ENCODE measurements at places on chromosomes 16 and 17. TPM values are rescaled to one million over a fixed set of nuclear protein-coding genes. Genes with fewer than 3 reads are reported as not detected.

DNA sequence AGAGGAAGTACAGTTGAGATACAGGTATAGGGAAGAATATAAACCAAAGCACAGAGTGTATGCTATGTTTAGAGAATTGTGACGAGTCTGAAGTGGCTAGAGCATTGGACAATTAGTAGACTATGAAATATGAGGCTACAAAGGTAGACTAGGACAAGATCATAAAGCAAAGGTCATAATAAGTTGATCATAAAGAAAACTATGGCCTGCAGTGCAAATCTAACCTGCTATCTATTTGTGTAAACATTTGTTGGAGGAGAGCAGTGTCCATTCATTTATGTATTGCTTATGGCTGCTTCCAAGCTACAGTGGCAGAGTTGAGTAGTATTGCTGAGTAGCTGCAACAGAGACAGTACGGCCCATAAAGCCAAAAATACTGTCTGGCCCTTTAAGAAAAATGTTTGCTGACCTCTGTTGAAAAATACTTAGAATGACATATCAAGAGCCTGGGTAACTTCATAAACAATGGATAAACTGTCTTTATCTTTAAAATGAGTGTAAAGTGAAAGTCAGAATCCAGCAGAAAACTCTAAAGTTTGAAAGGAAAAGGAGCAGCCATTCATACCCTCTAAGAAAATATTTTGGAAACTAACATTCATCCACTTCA, 14.5 kb upstream of the OR1E2 start:
- no peak for DNase-seq
- peaks cover 5% of the 10 kb centered on the region for H3K27me3 ChIP-seq
- H3K27ac ChIP-seq = no peak overlapping the region
- no peak overlapping the region for H3K4me3 ChIP-seq
- H3K36me3 ChIP-seq = no peaks in the 10 kb centered on the region

DNA sequence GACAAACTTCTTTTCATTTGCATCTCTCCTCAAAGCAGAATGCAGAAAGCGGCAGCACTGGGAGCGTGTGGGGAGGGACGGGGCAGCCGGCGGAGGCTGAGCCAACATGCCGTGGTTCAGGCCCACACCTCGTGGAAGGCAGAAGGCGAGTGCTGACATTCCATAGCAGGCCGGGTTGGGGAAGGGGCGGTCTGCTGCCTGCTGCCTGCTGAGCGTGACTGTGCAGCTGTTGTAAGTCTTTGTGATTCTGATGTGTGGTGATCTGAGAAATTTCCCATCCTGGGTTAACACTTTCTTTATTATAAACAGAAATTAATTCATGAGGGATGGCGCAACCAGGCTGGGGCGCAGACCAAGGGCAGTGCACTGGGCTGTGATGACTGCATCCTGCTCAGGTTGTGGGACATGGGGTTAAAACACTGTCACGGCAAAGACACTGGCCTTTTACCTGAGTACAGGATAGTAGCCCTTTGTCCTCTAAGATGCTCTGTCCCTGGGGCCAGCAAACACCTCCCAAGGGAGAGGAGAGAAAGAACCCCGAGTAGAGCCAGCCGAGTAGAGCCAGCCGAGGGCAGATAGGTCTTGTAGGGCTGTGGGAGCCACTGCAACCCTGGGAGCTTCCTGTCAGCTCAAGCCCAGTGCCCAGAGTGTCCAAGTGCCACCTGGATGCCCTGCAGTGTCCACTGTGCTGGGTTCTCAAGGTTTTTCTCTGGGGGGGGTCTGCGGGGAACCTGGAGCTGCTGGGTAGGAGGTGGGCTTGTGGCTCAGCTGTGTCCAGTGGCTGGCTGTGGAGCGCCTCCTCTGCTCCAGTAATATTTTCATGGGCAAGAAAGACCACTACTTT, 8.8 kb upstream of the DNASE1 start:
- peaks cover 4% of the 10 kb centered on the region for H3K4me1 ChIP-seq
- DNase-seq = no peak
- H3K4me3 ChIP-seq = no peak overlapping the region
- no peak overlapping the region for H3K27ac ChIP-seq
- no peaks in the 10 kb centered on the region for H3K27me3 ChIP-seq
- peaks cover 28% of the 10 kb centered on the region for H3K36me3 ChIP-seq

DNA sequence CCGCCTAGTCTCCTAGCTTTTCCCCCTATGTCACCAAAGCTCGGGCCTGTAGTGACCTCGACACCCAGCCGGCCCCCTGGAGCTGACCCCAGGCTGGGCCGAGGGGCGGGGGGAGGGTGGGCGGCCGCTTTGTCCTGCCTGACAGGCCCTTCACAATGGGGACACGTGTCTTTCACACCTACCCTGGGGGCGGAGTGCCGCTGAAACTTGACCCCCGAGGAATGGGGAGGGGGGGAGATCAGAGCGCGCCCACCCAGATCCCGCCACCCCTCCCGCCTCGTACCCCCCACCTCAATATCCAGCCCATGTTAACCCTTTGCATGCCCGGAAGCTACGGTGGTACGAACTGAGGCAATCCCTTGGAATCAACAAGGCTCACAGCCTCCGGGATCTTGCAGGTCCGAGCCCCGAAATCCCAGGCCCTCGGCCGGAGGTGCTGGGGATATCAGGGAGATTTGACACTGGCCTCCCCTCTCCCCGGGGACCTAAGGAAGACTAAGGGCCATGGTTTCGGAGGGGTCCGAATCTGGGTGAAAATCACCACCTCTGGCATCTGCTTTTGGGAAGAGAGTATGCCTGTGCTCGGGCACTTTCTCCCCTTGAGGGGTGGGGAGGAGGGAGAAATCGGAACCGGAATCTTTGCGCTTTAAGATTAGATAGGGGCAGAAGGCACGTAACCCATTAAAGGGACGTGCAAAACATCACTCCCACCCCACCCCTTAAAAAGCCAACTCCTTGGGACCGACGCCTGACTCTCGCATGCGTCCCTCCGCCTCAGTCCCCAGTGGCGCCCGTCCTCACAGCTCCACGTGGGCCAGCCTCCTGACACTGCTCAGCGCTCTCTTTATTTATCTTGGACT, 2.6 kb downstream of the NOG start:
- peaks cover 13% of the 10 kb centered on the region for H3K27me3 ChIP-seq
- peak overlapping the region; percentile 55 for H3K27ac ChIP-seq
- DNase-seq = no peak
- peaks cover 75% of the 10 kb centered on the region for H3K4me1 ChIP-seq
- peak overlapping the region; percentile 66 for H3K4me3 ChIP-seq

GRCh38 chr16:78425891-78426510, 326.5 kb downstream of the WWOX start:
- peaks cover 3% of the 10 kb centered on the region for H3K4me1 ChIP-seq
- H3K27me3 ChIP-seq = no peaks in the 10 kb centered on the region
- no peak overlapping the region for H3K4me3 ChIP-seq
- DNase-seq = no peak

GRCh38 chr17:34974179-34974578, 6.1 kb upstream of the LIG3 start:
- H3K4me3 ChIP-seq = no peak overlapping the region
- H3K27me3 ChIP-seq = no peaks in the 10 kb centered on the region
- H3K27ac ChIP-seq = no peak overlapping the region
- DNase-seq = no peak

GRCh38 chr17:21467739-21468490, 91.8 kb downstream of the KCNJ12 start:
- H3K4me1 ChIP-seq = no peaks in the 10 kb centered on the region
- no peak overlapping the region for H3K4me3 ChIP-seq
- no peak for DNase-seq
- H3K27ac ChIP-seq = no peak overlapping the region
- peaks cover 2% of the 10 kb centered on the region for H3K27me3 ChIP-seq

- peaks cover 40% of the 10 kb centered on the region for H3K36me3 ChIP-seq
- H3K4me1 ChIP-seq = no peaks in the 10 kb centered on the region
- no peaks in the 10 kb centered on the region for H3K27me3 ChIP-seq
- no peak overlapping the region for H3K4me3 ChIP-seq
- H3K27ac ChIP-seq = no peak overlapping the region
Measured at GRCh38 chr16:8852534-8852933, 16.3 kb downstream of the CARHSP1 start.

DNA sequence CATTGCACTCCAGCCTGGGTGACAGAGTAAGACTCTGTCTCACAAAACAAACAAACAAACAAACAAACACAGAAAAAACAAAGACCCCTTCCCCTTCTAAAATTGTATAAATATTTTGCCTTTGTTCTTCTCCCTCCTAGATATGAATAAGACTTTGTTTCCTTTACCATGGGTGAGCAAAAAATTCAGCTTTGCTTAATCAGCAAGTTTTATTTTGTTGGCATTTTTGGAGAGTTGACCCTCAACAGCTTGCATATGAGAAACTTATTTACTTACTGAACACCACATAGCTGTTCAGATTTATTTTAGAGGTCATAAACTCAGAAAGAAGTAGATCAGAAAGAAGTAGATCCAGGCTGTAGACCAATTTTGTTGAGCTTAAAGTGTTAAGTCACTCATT, 395.2 kb upstream of the TOM1L1 start:
- H3K27me3 ChIP-seq = no peaks in the 10 kb centered on the region
- H3K36me3 ChIP-seq = no peaks in the 10 kb centered on the region
- H3K4me3 ChIP-seq = no peak overlapping the region
- no peaks in the 10 kb centered on the region for H3K4me1 ChIP-seq

- no peak for DNase-seq
- no peak overlapping the region for H3K27ac ChIP-seq
- peaks cover 14% of the 10 kb centered on the region for H3K4me1 ChIP-seq
- peaks cover 31% of the 10 kb centered on the region for H3K27me3 ChIP-seq
- no peaks in the 10 kb centered on the region for H3K36me3 ChIP-seq
Measured at GRCh38 chr17:36643086-36643685, 41.8 kb downstream of the MRM1 start.

GRCh38 chr17:44267165-44267455, 825 bp downstream of the SLC4A1 start:
- no peaks in the 10 kb centered on the region for H3K36me3 ChIP-seq
- H3K4me3 ChIP-seq = no peak overlapping the region
- no peaks in the 10 kb centered on the region for H3K27me3 ChIP-seq

DNA sequence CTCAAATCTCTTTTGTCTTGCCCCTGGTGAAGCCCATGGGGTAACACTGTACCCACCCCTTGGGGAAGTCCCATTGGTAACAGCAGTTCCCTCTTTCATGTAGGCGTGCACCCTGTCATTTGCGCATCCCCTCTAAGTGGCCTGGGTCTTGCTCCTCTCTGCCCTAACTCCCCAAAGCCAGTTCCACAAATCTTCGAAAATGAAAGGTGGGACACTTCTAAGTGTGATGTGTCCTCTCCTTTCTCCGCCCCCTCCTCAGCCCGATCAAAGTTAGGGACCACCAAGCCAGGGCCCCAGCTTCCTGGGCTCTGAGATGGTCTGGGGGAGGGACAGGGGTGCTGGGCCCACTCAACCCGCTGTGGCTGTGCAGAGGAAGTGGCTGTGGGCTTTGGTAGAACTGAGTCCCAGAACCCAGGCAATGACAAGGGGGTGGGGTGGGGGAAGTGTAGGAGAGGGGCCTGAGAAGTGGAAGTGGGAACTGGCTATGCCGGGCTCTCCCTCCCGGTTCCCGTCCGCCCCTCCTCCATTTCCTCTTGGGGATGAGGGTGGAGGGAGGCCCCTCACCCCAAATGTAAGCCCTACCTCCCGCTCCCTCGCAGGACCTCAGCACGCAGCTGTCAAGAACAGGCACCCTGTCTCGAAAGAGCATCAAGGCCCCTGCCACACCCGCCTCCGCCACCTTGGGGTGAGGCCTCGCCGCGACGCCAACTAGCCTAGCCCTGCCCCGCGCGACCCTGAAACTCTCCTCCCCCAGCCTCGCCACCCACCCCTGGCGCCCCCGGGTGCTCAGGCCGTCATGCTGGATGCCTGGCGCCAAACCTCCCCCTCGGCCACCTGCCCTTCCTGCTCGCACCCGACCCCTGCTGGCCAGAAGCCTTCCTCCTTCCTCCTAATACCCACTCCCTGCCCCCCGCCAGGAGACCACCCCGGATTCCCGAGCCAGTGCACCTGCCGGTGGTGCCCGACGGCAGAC, 8.7 kb downstream of the ABI3 start:
- peak overlapping the region; percentile 41 for H3K4me3 ChIP-seq
- H3K27ac ChIP-seq = peak overlapping the region; percentile 57
- DNase-seq = no peak

- no peak overlapping the region for H3K27ac ChIP-seq
- no peaks in the 10 kb centered on the region for H3K4me1 ChIP-seq
- no peaks in the 10 kb centered on the region for H3K27me3 ChIP-seq
- DNase-seq = no peak
- H3K4me3 ChIP-seq = no peak overlapping the region
Measured at GRCh38 chr17:41629826-41630670, 5.7 kb upstream of the KRT17 start.

GRCh38 chr16:2296661-2297505, 29.0 kb upstream of the RNPS1 start:
- H3K4me3 ChIP-seq = no peak overlapping the region
- H3K36me3 ChIP-seq = no peaks in the 10 kb centered on the region
- H3K27ac ChIP-seq = no peak overlapping the region
- DNase-seq = no peak
- no peaks in the 10 kb centered on the region for H3K4me1 ChIP-seq

DNA sequence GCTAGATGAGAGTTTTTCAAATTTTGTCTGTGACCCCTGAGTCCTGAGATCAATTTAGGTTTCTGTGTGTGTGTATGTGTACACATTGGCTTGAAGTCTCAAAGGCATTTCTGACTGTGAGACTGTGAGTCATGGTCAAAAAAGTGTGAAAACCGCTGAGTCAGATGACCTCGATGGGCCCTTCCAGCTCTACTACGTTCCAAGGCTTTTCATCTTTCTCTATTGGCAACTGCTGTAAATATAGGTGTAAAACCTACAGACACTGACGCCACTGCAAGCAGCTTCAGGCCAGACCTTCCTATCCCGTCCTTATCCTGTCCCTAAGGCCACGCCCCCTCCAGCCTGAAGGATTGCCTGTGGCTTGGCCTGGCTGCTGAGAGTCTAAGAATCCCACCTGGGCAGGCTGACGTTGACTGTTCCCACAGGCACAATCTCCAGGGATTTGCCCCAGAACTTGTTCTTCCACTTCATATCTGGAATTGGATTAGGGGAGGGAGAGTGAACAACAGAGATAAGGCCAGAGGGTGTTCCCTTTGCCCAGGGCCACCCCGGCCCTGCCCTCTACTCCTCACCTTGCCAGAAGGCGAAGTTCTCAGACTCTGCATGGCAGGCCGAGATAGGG, 11.3 kb downstream of the OSBPL7 start:
- H3K4me1 ChIP-seq = no peaks in the 10 kb centered on the region
- H3K4me3 ChIP-seq = no peak overlapping the region
- no peak overlapping the region for H3K27ac ChIP-seq
- peaks cover 62% of the 10 kb centered on the region for H3K36me3 ChIP-seq

GRCh38 chr17:42853004-42853403, 2.0 kb downstream of the AOC3 start:
- H3K4me1 ChIP-seq = no peaks in the 10 kb centered on the region
- no peaks in the 10 kb centered on the region for H3K27me3 ChIP-seq
- no peak overlapping the region for H3K4me3 ChIP-seq
- H3K27ac ChIP-seq = no peak overlapping the region
- H3K36me3 ChIP-seq = no peaks in the 10 kb centered on the region

- no peaks in the 10 kb centered on the region for H3K36me3 ChIP-seq
- no peaks in the 10 kb centered on the region for H3K4me1 ChIP-seq
- DNase-seq = no peak
Measured at GRCh38 chr16:51449441-51449840, 298.4 kb upstream of the SALL1 start.

The ABCC3 gene
- 3.3 TPM for total RNA-seq

The KRT23 gene
- not detected for total RNA-seq

The LRRC75A gene
- total RNA-seq = 3.8 TPM

The TEKT1 gene
- not detected for total RNA-seq

The TPPP3 gene
- total RNA-seq = not detected

The TUBB3 gene
- 1.8 TPM for total RNA-seq

The NPIPB6 gene
- 3.0 TPM for total RNA-seq

The CCL15 gene
- not detected for total RNA-seq

The WSCD1 gene
- total RNA-seq = not detected

The ATXN2L gene
- total RNA-seq = 342 TPM

The SPIRE2 gene
- total RNA-seq = 0.35 TPM

The RND2 gene
- total RNA-seq = not detected

Measured in CD4-positive, CD25-positive, alpha-beta regulatory T cell (primary cell).